ENCODE measurements at places on chromosomes 6 and 20.

- DNase-seq = no peak
These were observed 79.8 kb downstream of the GINS1 start for GRCh38 chr20:25487306-25487705.

DNA sequence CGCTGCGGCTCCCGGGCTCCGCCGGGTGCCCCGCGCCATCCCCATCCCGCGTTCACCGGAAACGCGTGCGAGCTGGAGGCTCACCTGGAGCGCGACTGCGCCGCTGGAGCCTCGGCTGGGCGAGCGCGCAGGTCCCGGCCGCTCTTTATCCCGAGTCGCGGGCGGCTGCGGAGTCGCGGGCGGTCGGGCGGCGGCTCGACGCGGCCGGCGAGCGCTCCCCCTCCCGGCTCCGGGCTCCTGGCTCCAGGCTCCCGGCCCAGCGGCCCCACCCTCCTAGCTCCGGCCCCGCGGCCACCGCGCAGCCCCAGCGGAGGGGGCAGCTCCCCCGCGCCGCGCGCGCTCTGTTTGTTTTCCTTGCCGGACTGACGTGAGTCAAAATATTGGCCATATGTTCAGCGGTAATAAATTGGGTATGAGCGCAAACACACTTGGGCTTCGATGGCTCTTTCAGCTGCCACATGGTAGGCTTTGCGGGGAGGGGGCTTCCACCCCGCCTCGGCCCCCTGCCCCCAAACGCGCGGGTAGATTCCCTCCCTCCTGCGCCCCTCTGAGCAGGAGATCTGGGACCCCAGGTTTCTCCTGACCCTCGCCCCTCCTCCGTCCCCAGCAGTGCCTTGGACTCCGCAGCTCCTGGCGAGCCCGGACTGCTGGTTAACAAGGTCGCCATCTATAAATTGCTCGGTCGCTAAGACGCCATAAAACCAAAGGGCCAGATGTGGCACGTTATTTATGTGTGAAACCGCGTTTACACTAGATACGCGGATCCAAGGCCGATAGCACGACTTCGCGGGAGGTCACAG, 8.8 kb upstream of the NKX2-2 start:
- DNase-seq = no peak

- no peak for DNase-seq
These were observed 113.7 kb downstream of the SLC23A2 start for GRCh38 chr20:4887586-4887985.

DNA sequence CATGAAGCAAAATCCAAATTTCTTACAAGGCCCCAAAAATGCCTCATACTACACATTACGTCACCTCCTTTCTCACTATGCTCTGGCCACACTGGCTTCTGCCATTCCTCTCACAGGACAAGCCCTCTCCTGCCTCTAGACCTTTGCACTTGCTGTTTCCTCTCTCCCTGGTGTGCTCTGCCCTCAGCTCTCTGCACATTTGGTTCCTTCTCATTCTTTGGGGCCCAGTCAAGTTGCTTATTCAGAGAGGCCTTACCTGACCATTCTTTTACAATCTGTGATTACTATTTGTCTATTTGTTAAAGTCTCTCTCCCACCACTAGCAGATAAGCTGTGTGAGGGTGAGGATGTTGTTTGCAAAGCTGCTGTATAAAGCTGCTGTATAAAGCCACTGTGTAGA, 15.4 kb upstream of the GSTA4 start:
- no peak for DNase-seq

DNA sequence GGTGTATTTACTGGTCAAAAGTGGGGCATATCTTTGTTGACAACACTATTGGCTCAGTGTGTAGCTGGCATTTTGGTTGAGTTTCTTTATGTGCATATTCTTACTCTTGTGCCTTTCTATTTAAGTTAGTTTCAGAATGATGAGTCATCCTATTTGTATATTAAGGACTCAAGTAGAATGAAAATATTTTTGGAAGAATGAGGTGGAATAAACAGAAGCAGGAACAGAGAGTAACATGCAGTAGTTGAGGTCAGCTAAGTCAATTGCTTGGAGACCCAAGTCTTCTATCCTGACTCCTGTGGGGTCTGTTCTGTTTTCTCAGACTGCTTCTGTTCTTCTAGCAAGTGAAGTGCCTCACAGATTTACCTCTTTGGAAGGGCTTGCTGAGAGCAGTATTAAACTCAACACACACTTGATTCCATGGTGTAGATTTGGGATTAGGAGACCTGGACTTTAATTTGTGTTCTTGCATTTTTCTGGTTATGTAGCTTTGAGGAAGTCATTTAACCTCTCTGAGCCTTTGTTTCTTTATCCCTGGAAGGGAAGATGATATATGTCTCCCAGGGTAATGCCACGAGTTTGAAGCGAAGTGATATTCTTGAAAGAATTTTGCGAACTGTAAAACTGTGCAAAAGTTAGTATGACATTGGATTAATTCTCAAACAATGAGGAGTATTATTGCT, 324.3 kb downstream of the QKI start:
- DNase-seq = no peak

DNA sequence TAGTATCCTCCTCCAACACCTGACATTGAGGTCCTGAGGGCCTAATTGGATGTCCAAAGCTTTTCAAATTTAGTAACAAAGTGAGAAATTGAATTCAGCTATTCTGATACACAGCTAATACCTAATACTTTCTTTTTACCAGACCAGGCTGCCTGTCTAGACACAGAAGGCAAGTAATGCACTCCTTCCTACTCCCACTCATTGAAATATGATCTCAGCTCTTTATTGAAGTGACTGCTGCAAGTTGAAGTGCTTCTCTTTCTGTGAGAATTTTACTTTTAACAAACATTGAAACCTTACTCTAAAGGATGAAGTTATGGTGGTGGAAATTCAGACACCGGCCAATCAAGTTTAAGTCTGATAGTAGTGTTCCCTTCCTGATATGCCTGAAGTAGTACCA, 90.8 kb upstream of the OGFRL1 start:
- DNase-seq = no peak

DNA sequence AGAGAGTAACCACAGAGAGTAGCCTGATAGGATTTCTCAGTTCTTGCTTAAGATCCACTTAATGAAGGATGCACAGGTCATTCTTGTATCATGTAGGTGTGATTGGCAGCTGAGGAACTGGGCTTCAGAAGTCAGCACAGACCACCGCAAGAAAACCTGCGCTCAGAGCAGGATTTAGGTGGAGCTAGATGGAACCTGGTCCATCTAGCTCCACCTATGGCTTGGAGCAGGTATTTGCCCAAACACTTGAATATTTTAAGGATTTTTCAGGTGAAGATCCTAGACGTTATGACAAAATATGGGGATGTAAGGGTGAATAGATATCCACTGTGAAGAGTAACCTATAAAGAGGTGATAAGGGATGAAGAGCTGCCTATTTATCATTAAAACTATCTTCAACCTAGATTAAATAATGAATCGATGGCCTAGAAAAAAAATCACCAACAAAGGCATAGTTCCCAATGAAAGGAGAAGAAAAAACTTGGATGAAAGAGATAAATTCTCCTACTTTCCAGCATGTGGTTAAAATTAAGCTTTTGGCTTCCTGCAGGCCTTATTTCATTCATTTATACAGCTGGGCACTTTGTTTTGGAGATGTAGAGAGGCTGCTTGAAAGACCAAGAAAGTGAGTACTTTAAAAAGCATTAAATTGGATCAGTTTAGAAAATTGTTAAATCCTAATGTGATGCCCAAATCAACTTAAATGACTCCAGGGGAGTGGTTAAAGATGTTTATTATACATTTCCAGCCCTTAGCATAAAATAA, 778.4 kb upstream of the GJE1 start:
- no peak for DNase-seq

DNA sequence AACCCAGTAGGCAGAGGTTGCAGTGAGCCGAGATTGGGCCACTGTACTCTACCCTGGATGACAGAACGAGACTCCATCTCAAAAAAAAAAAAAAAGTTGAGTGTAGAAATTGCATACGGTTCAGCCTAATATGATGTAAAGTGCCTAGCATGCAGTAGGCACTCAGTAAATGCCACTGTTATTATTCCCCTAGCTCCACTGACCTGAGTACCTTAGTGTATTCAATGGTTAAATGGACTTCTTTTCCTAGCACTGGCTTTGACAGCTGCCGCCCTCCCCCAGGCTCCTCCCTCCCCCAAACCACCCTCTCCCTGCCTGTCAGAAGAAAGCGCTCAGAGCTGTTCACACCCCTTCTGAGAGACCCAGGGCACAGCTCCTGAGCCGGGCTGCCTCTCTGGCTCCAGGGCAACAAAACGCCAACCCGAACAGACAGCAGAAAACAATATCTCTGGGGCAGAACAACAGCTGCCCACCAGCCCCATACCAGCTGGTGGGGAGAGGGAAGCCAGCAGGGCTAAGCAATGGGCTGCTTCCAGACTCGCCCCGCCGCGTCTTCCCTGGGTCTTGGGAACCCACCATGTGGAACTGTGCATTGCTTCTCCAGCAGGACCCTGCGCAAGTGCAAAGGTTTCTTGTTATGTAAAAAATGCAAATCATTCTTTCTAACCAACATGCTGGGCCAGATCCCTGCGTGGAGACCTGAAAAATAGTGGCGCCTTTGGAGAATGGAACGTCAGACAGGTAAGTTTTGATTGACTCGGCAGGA, 4.5 kb downstream of the CPNE5 start:
- no peak for DNase-seq

DNA sequence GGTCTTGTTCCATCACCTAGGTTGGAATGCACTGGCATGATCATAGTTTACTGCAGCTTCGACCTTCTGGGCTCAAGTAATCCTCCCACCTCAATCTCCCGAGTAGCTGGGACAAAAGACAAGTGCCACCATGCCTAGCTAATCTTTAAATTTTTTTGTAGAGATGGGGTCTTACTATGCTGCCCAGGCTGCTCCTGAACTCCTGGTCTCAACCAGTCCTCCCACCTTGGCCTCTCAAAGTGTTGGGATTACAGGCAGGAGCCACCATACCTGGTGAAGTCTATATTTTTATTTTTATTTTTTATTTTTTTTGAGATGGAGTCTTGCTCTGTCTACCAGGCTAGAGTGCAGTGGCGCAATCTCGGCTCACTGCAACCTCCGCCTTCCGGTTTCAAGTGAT, 11.4 kb upstream of the PIM1 start:
- no peak for DNase-seq

DNA sequence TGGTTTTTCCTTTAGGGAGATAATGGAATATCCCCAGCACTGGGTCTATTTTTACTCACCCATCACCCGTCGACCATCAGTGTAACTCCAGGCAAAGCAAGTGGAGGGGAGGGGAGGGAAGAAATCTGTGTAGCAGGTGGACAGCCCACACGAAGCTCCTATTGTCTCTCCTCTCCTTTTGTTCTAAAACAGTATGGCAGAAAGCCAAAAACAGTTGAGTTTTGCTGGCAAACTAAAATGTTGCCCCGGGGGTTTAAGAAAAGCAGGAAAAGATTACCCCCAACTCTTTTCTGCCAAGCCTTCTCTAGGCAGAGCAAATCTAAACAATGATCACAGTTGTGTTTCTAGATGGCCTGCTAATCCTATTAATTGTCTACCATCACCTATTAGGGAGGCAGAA, 89.7 kb downstream of the PREP start:
- no peak for DNase-seq

DNA sequence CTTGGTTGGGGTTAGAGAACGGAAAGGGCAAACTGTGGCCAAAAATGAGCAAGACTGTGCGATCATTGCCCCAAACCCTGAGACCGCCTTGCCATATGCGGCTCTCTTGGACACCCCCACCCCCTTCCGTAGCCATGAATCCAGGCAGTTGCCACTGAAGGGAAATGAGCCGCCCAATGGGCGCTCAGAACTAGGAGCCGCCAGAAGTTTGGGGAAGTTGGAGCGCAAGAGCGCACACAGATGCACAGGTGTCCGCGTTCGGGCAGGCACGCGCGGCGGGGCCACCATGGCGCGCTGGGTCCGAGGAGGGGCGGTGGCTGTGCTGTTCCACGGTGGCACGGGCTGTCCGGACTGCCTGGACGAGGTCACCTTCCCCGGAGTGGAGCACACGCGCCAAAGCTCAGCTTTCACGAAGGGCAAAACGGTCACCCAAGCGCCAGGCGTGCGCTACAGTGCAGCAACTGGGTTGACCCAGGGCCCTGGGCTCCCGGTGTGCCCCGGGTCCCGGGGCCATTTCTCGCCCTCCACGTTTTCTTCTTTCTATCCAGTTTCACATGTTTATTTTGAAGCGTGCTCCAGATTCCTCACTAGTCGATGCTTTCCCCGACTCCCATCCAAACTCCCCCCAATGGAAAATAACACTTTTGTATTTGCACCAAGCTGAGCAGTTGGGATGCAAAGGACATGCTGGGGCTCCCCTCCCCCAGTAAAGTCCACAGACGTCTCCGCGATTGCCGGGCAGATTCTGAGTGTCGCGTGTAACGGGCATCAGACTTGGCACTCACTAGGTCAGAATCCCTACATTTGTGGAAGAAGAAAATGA, 906 bp upstream of the PDE10A start:
- DNase-seq = no peak

GRCh38 chr6:138422861-138423260, 18.8 kb downstream of the HEBP2 start:
- DNase-seq = no peak

DNA sequence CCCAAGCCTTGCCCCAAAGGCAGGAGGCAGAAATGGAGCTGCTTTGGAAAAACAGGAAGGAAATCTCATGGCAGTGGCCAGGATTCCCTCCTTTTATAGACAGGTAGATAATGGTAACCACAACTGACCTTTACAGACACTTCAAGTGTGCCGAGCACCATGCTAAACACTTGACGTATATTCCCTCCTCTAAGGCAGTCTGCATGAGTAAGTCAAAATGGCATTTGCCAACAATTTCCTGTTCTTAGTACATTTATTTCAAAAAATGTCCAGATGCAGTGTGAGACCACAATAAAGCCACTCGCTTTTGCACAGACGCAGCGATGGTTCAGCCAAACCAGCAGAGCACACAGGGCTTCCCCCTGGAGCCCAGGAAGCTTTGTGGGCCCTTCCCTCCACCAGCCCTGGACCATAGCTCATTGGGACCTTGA, 16.5 kb upstream of the GPR6 start:
- DNase-seq = no peak

- peak; percentile 34 for DNase-seq
These were observed 9.7 kb downstream of the LINC00237 start for GRCh38 chr20:21096321-21097043.

GRCh38 chr6:149079456-149079855, 238.1 kb upstream of the TAB2 start:
- DNase-seq = no peak

GRCh38 chr6:39086294-39086693, 28.7 kb downstream of the SAYSD1 start:
- no peak for DNase-seq

DNA sequence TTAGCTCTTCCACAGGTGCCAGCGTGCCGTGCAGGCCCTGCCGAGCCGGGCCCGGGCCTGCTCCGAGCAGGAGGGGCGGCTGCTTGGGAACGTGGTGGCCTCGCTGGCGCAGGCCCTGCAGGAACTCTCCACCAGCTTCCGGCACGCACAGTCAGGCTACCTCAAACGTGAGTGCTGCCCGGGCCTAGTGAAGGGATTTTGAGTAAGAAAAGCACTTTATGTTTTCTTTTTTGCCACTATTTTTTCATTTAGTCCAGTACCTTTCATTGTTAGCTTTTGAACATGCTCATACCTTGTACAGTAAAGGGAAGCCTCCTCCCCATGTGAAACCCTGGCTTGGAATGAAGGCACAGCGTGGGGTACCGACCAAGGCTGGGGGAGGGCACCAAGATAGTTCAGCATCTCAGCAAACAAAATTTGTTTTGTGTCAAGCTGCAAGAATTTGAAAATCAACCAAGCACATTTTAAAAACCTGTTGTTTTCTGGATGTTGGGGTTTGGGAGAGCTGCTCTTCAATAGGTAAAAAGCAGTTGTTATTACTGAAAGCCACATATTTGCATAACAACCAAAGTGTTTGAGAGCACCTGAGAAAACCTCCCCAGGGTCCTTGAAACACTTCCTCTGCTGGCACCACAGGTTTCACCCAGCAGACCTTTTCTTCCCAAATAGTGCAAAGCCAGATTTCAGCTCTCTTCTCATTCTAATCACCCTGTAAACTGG, 18.4 kb downstream of the STX16 start:
- no peak for DNase-seq
